ENCODE measurements at places on chromosomes 3 and 15.

GRCh38 chr3:191120447-191121298 is 78.4 kb upstream of the OSTN start:
- no peak for DNase-seq

- DNase-seq, result no peak
Observed at GRCh38 chr3:89565098-89565497, 457.7 kb downstream of the EPHA3 start.

GRCh38 chr3:154660811-154661210 is 230.8 kb upstream of the GPR149 start:
- no peak for DNase-seq

GRCh38 chr3:48187579-48188265 is 495 bp downstream of the CDC25A start:
- DNase-seq, result no peak

- DNase-seq, result no peak
Observed at GRCh38 chr15:94026458-94027304, 204.7 kb upstream of the MCTP2 start.

GRCh38 chr3:8552223-8552762 is 50.7 kb downstream of the LMCD1 start:
- no peak for DNase-seq

DNA sequence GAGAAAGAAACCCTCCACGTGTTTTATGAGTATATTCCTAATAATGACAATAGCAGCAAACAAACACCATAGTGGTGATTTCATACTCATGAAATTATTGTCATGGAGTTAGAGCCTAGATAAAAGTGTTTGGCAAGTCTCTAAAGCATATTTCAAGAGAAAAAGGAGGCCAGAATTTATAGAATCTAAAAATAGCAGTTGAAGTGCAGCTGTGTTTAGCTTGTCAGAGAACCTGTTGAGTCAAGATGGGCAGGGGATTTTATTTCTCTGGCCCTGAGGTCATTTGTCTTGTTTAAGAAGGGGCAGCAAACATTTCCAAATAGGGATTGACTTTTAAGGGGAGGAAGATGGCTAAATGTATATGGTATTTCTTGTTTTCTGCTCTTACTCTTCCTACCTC is 279.6 kb upstream of the CTDSPL start:
- no peak for DNase-seq

DNA sequence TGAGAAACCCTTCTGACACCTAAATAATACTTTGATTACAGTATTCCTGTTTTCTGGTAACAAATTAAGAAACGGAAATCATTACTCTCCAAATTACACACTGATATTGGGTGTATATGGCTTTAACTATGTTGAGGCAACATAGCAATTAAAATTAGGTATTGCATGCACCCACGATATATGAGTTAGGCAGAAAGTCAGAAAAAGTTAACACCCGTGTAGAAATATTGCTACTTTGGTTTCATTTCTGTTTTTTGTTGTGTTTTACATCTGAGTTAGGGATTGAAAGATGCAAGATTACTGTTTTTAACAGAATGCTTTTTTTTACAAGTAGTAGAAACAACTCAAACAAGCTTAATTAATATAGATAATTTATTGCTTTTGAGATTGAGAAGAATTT is 327.8 kb downstream of the GBE1 start:
- DNase-seq, result no peak

DNA sequence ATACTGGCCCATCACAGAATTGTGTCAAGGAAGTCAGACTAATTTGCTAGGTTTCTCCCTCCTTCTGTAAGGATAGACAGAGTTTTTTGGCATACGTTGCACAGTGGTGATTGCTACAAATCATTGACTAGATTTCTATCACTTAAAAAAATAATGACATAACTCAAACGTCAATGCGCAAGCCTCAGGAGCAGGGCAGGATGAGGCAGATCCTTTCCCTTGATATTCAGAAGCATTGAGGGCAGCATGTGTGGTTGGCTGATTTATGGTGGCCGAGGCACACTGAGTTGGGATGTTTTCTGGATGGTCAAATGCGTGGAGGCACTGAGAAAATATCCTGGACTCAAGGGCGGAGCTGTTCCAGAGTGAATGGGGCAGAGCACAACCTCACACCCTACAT is 14.4 kb downstream of the THSD4 start:
- DNase-seq, result no peak

- DNase-seq, result no peak
Observed at GRCh38 chr15:44094781-44095180, 100.3 kb downstream of the FRMD5 start.

- no peak for DNase-seq
Observed at GRCh38 chr3:48441940-48442339, 1.9 kb downstream of the TMA7 start.

DNA sequence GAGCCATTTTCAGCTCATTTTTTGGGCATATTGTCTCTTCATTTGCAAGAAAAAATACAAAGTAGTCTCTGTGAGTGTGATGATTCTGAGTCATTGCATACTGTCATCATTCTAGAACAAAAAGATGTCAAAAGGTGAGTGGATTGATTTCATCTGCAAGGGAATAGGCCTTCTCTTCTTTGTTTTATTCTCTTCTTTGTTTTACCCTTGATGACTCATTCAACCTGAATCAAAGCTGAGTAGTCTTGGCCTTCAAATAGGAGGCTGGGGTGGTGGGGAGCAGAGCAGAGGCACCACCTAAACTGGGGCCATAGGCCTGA is 25.4 kb downstream of the CYP19A1 start:
- DNase-seq, result no peak

DNA sequence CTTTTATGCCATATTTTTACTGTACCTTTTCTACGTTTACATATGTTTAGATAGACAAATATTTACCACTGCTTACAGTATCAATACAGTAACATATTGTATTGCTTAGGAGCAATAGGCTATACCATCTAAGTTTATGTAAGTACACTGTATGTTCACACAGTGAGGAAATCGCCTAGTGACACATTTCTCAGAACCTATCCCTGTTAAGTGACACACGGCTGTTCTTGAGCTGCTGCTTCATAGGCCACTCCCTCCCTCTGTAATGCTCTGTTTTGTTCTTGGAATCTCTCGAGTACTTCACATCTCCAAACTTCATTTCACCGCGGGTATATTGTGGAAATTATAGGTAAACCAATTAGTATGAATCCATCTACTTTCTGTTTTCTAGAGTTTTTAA is 13.4 kb upstream of the SELENOT start:
- DNase-seq, result no peak
